ENCODE measurements at places on chromosomes 4 and X.

- DNase-seq: no peak
Measured at GRCh38 chr4:98969878-98970785, 25.4 kb upstream of the METAP1 start.

DNA sequence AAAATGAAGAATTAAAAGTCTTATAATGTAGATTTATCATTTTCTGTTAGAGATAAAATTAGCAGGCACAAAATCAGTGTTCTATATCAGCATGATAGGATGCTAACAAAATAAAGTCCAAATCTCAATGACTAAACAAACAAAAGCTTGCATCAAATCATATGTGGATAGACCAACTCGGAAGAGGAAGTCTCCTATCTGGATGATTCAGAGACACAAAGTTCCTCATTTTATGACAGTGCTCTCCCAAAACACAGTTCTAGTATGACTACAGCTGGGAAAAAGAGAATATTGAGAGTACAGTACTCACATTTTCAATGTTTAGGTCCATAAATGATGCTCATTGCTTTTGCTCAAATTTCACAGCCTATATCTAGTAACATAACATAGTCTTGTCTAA, 376.1 kb upstream of the CTSO start:
- no peak for DNase-seq

GRCh38 chr4:98996056-98996764, 689 bp downstream of the METAP1 start:
- DNase-seq: peak; percentile 10

GRCh38 chr4:68272860-68273259, 27.4 kb upstream of the TMPRSS11B start:
- DNase-seq: no peak

DNA sequence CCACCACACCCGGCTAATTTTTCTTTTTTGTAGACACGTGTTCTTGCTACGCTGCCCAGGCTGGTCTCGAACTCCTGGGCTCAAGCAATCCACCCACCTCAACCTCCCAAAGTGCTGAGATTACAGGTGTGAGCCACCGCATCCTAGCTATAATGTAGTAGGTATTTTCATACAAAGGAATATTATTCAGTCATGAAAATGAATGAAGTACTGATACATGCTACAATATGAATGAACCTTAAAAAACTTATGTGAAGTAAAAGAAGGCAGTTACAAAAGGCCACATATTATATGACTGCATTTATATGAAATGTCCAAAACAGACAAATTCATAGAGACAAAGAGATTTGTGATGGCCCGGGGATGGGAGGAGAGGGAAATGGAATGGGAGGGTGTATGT, 4.7 kb upstream of the GATA1 start:
- DNase-seq: no peak

GRCh38 chrX:132664273-132664672, 175.4 kb upstream of the MBNL3 start:
- no peak for DNase-seq

- no peak for DNase-seq
Measured at GRCh38 chrX:1894740-1895139, 279.9 kb downstream of the ASMT start.

DNA sequence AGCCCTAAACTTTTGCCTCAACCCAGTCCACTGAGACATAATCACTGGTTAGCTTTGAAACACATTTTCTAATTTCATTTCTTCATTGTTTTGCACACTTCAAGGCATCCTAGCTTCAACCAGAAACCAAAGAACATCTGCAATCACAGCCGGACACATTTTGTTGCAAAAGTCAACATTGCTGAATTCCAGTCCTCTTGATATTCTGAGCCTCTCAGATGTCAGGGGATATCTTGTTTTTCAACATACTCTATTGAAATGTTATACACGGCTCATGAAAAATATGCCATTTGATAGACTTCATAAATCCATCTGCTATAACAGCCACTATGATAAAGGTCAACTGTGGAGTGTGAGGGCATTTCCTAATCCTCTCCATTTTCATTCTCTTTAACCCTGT, 241.6 kb upstream of the PUDP start:
- no peak for DNase-seq

DNA sequence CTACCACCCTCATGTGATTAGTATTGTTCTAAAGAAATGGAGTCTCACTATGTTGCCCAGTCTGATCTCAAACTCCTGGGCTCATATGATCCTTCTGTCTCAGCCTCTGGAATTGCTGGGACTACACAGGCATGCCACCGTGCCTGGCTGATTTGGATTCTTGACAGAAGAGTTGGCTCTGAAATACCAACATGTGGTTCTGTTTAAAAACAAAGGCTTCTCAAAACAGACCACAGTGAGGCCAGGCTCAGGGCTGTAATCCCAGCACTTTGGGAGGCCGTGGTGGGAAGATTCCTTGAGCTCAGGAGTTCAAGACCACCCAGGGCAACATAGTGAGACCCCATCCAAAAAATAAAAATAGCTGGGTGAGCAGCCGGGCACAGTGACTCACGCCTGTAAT, 126.7 kb downstream of the DHRSX start:
- DNase-seq: no peak

DNA sequence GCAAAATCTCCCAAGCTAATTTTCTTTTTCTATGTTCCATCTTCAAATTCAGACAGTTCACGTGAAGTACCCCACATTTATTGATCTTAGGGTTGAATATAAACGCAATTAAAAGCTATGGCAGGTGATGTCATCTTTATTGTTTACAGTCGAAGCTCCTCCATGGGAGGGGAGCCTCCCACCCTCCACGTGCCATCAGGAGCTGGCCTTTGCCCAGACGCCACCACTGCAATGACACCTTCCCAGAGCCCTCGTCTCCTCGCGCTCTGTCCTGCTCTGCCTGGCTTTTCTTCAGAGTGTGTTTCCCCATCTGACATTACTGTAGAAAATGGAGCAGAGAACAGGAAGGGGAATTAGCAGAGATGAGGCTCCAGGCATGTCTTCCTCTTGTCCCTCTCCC, 18.8 kb upstream of the CYP4V2 start:
- no peak for DNase-seq

GRCh38 chr4:146945556-146946374, at the start of gene TTC29:
TTC29 (minus strand) TSS chr4:146945864; CDS start chr4:146939895, 5,969 bp downstream.
- DNase-seq: peak; percentile 74

- DNase-seq: no peak
Measured at GRCh38 chr4:93809773-93810172, 18.8 kb upstream of the ATOH1 start.

- no peak for DNase-seq
Measured at GRCh38 chr4:48780865-48781214, 761 bp upstream of the FRYL start.

DNA sequence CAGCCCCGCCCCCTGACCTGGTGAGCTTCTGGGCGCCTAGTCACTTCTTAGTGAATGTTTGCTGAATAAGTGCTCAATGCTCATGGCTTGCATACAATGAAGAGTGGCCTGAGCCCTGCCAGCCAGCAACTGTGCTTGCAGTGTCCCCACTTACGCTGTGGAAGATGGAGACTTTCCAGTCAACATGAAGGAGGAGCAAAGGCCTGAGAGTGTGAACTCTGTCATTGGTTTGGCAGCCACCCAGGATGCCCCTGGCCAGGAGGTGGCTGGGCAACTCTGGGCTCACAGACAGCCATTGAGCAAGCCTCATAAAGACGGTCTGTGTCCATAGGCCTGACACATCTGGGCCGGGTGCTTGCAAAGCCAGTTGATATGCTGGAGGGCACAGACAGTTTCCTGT, 72.1 kb upstream of the MAMLD1 start:
- no peak for DNase-seq

DNA sequence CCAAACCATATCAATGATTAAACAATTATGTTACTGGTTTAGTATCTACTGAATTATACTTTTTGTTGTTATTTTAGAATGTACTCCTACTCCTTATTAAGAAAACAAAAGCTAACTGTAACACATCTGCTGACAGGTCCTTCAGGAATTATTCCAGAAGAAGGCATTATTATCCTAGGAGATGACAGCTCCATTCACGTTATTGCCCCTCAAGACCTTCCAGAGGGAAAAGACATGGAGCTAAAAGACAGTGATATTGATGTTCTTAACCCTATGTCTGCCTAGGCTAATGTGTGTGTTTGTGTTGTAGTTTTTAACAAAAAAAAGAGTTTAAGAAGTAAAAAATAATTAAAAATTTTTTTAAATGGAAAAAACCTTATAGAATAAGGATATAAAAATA, 206.8 kb upstream of the KLHL4 start:
- DNase-seq: no peak

DNA sequence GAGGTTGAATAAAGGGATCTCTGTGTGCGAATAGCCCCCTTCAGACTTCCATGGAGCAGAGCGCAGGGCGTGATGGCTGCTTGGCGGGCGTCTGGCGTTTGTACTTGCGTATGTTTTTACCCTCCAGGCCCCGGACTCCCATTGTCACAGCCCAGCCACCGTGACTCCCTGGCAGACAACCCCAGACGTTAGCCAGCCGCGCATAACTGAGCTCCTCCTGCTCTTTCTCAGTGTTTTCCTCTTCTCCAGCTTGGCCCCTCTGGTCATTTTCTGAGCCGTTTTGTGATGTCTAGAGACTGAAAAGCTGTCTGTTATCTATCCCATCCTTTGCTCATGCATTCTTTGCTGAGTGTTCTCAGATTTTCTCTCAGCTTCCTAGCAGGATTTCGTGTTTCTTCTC, 54.3 kb downstream of the IGFBP7 start:
- DNase-seq: no peak

- DNase-seq: no peak
Measured at GRCh38 chr4:172202480-172203076, 389.4 kb downstream of the GALNTL6 start.

DNA sequence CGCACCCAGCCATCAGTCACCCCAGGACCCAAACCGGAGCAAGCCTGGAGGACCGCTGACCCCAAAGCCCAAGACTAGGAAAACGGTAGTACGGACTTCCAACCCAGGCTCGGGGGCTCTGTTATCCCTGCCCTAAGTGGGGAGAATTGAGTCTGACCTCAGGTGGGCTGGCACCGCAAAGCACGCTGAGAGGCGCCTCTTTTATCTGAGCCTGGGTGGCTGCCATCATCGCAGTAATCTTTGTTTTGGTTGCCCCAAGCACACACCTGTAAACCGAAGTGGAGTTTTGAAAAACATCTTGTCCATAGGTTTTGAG, 894 bp upstream of the SH3RF1 start:
- DNase-seq: no peak

DNA sequence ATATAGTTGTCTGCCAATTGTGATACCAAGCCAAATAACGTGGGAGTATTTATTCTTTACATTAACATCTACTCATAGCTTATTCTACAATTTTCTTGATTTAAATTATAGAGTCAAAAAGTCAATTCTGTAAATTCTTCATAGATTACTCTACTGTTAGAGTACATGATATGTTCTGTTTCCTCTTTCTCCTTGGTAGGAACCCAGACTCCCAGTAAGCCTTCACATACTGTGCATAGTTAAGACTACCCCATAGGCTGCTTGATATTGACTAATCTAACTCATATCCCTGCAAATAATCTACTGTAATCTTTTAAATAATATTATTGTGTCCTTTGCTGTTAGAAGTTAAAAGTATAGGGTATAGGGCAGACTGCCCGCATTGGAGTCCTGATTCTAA, 35.4 kb downstream of the BANK1 start:
- no peak for DNase-seq

DNA sequence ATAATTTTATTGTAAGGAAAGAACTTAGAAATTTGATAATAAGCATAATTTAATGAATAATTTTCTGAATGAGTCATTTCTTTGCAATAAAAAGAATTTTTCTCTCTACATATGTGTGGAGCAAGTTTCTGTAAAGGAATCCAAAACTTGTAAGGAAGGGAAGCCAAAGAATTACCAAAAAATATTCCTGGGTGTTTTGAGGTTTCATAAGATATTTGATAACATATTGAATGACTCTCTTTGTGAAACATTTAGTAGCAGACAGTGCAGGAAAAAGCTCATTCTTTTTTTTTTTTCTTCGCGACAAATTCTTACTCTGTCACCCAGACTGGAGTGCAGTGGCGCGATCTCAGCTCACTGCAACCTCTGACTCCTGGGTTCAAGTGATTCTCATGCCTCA, 469.0 kb upstream of the MAGEB2 start:
- no peak for DNase-seq
